ENCODE measurements at places on chromosomes 1 and 21.

DNA sequence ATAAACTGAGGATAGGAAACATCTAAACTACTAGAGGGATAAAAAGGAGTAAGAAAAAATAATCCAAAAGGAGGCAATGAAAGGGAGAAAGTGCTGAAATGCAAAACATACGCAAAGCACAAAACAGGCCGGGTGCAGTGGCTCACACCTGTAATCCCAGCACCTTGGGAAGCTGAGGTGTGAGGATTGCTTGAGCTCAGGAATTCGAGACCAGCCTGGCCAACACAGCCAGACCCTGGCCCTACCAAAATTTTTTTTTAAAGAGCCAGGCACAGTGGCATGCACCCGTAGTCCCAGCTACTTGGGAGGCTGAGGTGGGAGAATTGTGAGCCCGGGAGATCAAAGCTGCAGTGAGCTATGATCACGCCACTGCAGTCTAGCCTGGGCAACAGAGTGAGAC is 10.5 kb downstream of the SPOCD1 start:
- no peak for DNase-seq

- DNase-seq = no peak
Measured at GRCh38 chr1:30754684-30755171, 2.8 kb downstream of the LAPTM5 start.

DNA sequence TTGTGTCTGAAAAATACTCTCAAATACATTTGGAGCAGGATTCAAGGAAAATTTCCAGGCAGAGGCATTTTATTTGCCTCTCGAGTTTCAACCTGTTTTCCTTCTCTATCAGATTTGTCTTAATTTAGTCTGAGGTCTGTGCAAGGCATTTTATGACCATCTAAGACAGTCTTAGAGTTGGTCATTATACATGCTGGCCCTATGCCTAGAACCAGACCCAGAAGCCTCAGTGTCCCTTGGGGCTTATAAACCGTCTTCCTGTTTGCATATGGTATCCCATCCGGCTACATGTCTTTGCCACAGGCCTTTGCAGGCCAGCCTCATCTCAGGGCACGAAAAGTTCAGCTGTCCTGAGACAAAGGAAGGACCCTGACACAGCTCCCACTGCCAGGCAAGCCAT is 346.1 kb downstream of the SIPA1L2 start:
- DNase-seq = no peak

GRCh38 chr1:21261551-21262292 is 28.5 kb downstream of the ECE1 start:
- DNase-seq = peak; percentile 56

- DNase-seq = no peak
Measured at GRCh38 chr1:8752921-8753713, 64.3 kb downstream of the RERE start.

DNA sequence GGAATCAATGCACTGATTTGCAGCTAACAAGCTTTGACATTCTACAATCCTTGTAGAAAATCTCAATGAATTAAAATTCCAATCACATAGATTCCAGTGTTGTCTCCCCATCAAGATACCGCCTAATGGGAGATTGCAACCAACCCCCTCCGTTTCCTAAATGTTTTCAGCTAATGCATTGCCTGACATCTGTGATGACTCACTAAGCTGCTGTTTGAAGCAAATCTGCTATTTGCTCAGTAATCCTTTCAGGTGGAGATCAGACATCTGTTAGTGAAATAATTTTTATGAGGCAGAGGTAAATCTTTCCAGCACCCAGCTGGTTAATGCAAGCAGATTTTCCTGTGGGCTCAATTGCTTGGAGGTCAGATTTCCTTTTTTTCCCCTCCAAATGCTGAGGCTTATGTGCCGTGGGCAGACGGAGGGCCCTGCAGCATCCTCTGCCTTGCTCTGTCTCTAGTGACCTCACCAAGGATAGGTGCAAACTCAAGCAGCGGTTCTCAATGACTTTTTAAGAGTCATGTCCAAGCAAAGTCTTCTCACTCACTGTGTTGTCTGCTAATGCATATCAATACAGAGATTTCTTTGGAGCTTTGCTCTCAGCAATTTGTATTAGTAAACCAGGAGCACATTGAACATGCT is 91.1 kb upstream of the RAB3GAP2 start:
- DNase-seq = no peak

- no peak for DNase-seq
Measured at GRCh38 chr1:208089761-208090370, 154.3 kb downstream of the PLXNA2 start.

DNA sequence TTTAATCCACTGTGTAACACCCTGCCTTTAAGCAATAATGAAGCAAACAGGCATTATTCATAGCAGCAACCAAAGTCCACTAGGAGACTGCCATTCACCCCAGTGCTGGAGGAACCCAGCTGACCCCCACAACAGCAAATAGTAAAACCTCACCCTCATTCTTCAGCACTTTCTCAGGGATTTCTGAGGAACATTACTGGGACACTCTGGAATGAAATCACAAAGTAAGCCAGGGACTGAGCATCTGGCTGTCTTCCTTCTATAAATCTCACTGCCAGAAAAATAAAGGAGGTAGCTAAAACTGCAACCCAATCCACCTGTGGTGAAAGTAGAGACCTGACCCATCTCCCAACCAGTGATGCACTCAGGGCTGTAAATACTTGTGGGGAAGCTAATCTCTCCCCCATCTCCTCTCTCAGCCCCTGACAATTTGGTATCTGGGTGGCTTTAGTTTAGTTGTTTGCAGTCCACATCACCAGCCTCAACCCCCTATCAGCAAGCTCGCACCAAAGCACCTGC is 47.1 kb downstream of the COL6A1 start:
- no peak for DNase-seq

- no peak for DNase-seq
Measured at GRCh38 chr1:2301607-2302291, 73.6 kb downstream of the SKI start.

DNA sequence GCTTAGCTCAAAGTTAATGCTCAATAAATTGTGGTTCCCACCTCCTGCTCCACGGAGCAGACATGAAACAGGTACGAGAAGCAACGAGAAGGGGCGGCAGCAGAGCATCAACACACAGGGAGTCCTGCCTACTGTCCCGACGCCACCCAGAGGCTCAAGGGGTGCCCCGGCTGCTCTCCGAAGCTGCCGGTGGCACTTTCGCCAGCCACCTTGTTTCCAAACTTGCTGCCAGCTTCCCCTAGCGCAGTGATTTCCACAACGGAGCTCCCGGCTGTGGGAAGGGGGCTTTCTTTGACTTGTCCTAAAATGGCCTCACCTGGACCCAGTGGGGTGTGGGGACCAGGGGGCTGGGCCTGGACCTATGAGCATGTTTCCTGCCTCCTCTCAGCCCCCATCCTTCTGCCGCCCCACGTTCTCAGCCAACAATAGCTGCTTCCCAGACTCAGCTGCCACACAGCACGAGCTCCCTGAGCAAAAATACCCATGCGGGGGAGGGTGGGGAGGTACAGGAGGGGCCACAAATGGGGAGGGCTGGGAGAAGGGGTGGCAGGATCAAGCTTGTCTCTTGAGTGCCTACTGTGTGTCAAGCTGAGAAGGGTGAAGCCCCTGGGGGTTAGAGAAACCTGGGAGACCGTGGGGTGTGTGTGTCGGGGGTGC is 35.6 kb upstream of the ECE1 start:
- no peak for DNase-seq

DNA sequence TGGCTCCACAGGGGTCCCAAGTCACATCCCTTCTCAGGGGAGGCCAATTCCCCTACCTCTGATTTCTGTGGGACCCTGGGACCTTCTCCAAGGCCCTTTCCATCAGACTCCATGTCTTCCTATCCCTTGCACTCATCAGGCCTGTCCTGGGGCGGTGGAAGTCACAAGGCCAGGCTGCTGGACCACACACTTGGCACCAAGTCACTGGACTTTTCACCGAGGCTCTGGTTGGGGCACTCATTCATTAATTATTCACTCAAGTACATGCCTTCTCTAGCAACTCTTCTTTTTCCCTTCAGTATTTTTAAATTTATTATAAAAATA is 11.2 kb upstream of the FOXO6 start:
- DNase-seq = no peak

DNA sequence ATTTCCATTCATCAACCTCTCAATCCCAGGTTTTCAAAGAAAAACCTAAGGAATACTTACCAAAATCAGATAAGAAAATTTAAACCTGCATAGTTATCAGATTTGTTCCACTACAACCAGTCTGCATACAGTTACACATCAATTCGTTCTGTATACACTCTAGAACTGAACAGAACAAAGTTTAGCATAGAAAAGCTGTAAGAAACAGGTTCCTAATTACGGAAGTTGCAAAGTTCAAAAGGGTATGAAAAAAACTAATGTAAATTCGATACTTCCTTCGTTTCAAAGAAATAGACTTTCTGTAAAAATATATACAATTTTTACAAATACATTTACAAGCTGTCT is 3.1 kb downstream of the MCL1 start:
- no peak for DNase-seq

DNA sequence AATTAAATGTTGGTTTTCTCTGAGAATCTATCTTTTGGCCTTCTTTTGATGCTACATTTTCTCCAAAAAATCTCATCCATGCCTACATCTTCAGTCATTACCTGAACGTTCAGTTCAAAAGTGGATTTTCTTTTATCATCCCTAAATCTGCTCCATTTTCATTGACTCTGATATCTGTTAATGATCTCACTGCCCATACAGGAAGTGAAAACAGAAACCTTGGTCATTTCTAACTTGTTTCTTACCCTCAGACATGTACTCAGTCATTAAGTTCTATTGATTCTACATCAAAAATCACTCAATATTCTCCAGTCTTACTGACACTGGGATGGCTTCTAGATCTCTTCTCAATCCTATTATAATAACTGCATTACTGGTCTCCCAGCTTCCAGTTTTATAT is 22.7 kb downstream of the PRKACB start:
- DNase-seq = no peak

GRCh38 chr1:156643778-156644092 is 1.8 kb downstream of the BCAN start:
- no peak for DNase-seq

DNA sequence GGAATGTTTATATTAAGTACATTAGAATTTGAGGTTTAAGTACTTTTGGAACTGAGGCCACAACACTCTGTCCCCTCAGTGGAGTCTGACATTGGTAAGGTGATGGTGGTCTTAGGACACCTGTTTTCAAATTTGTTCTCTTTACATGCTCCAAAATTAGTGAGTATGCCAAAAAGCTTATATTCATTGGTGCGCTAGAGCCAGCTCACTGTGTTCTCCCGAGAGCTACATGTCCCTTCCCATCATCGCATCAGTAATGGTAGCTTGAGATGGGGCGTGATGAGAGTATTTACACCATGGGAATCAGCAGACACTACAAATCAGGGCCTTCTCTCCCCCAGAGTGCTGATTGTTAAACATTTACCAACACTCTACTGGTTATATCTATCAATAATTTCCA is 19.5 kb downstream of the ETS2 start:
- no peak for DNase-seq

GRCh38 chr1:115791816-115792215 is 23.3 kb upstream of the CASQ2 start:
- no peak for DNase-seq

GRCh38 chr1:29482991-29483390 is 246.7 kb downstream of the PTPRU start:
- DNase-seq = no peak

DNA sequence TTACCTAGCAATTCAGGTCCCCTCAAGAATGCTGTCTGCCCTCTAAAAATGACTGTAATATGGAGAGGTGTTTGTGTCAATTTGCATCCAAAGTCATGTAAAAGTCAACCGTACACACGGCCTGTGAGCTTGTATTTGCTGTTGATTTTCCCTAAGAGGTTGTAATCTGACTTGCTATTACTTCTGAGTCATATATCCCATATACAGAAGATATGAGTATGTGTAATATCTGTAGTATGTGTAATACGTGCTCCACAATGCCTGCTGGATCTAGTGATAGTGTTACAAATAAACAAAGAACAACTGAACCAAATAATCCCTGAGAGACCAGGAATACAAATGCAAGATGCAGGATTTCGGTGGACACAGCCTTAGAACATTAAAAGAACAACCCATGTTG is 1.4 kb upstream of the KCNJ6 start:
- DNase-seq = no peak

DNA sequence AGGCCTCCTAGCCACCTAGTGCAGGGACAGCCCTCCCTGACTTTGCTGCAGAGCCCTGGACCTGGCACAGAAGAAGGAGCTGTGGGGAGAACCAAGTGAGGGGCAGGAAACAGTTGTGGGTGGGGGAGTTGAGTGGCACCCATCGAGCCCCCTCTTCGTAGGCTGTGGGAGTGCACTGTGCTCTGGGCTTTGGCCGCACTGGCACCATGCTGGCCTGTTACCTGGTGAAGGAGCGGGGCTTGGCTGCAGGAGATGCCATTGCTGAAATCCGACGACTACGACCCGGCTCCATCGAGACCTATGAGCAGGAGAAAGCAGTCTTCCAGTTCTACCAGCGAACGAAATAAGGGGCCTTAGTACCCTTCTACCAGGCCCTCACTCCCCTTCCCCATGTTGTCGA is 1.2 kb downstream of the DUSP23 start:
- DNase-seq = no peak

- DNase-seq = peak; percentile 70
Measured at GRCh38 chr1:68141071-68142021, 90.9 kb upstream of the DIRAS3 start.

DNA sequence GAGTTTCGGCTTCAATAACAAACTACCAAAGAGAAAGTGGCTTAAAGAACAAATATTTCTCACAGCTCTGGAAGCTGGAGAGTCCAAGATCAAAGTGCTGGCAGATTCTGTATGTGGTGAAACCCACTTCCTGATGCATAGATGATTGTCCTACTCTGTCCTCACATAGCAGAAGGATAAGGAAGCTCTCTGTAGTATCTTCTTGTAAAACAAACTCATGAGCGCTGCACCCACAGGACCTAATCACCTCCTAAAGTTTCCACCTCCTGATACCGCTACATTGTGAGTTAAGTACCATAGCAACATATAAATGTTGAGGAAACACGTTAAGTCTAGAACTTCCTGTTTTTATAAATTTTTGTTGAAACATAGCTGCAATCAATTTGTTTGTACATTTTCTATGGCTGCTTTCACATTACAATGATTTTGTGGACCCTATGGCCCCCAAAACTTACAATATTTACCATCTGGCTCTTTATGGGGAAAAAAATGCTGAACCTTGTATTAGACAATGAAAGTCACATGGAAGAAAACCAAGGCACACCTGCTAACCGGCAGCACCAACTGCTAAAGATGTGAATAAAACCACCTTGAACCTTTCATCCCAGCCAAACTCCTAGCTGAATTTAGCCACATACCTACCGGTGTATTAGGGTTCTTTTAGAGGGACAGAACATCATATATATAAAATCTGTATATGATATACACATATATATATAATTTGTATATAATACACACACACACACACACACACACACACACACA is 1423.4 kb downstream of the NCAM2 start:
- no peak for DNase-seq

- DNase-seq = no peak
Measured at GRCh38 chr1:183461350-183461749, 10.9 kb upstream of the SMG7 start.

DNA sequence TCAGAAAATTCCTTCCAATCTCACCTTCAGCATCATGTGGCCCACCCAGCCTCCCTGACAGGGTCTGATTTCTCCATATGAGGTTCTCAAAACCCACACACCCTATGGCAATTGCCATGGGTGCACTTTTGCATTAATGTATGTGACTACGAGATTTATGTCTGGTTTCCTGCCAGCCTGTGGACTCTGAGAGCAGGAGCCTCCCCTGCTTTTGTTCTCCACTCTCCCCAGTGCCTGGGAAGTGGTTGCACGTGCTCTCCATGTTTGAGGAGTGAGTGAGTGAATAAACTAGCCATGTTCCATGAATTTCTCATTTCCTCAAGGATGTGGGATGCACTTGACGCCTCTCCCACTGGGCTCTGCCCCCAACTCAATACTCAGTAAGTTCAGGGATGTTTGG is 91.2 kb downstream of the ACTL8 start:
- no peak for DNase-seq

Data from astrocyte of the cerebellum (primary cell).